NCI-H1048 (cell line): ENCODE measurements at places on chromosomes 5 and 9.

GRCh38 chr9:16248822-16249221 lies 621.6 kb downstream of the BNC2 start:
- no peak for DNase-seq

GRCh38 chr9:93721417-93721965 lies 145.1 kb downstream of the PHF2 start:
- no peak for DNase-seq

- DNase-seq = no peak
These were observed 327.5 kb upstream of the ZNF462 start for GRCh38 chr9:106535439-106535838.

DNA sequence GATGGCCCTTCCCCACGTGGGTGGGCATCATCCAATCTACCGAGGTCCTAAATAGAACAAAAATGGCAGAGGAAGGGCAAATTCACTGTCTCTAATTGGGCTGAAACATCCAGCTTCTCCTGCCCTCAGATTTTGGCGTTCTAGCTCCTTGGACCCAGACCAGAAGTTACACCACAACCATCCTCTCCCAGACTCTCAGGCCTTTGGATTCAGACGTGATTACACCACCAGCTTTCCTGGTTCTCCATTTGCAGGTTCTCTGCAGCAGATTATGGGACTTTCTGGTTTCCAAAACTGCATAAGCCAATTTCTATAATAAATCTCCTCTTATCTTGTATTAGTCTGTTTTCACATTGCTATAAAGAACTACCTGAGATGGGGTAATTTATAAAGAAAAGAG lies 73.6 kb upstream of the STARD4 start:
- no peak for DNase-seq

DNA sequence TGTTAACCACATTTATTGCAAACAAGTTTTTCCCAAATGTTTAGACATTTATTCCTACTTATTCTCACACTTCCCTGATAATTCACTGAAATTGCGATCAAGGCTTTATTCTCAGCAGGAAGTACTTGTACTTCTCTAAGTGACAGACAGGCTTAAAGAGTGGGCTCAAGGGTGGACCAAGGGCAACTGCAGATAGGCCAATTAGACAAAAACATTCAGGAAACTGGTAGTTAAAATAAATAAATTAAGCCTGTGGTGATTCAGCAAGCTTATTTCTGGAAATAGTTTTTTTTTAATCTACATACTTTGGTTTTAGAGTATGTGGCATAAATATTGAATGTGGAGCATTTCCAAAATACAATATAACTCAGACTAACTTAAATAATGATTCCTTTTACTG lies 136.1 kb downstream of the UGCG start:
- no peak for DNase-seq

GRCh38 chr9:4038182-4038723 lies 261.6 kb downstream of the GLIS3 start:
- DNase-seq = no peak

DNA sequence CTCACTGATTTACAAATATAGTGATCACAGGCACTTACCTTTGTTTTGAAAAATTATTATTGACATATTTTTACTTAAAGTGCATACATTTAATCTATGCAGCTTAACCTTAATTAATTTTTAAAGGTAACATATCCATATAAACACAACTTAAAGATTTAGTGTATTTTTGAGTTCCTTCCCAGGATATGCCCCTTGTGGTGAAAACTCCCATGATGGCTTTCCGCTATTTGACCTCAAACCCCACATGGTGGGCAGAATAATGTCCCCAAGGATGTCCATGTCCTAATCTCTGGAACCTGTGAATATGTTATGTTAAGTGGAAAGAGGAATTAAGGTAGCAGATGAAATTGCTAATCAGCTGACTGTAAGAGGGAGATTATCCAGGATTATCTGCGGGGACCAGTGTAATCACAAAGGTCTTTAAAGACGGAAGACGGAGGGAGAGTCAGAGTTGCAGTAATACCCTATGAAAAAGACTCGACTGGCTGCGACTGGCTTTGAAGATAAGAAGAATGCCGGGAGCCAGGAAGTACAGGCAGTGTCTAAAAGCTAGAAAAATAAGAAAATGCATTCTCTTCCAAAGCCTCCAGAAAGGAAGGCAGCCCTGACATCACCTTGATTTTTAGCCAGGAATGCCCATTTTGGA lies 193.9 kb downstream of the ICE1 start:
- no peak for DNase-seq

DNA sequence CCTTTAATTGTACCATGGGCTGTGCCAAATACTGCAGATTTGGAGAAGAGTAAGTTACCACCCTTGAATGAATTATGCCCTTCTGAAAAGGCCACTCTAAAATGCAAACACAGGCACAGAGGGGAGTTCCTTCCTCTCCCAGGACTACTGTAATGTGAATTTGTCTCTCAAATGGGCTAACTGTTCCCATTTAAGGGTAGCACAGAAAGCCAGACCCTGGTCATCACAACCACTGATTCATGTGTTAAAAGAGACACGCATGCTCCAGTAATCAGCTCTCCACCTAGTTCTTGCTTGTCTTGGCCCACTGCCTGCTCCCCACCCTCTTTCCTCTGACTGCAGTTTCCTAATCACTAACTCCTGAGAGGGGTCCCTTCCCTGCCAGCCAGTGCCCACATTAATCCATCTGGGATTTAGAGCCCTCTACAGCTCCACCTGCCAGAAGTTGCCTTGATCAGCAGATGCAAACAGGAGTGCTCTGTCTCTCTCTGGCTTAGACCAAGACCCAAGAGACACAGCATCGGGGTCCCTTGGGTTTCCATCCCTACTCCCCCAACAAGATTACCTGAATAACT lies 382.4 kb downstream of the TMEM167A start:
- no peak for DNase-seq

- DNase-seq = no peak
These were observed 48.1 kb downstream of the CFAP90 start for GRCh38 chr5:7802855-7803254.

- DNase-seq = no peak
These were observed 32.2 kb downstream of the TGFBI start for GRCh38 chr5:136060963-136061362.

- DNase-seq = no peak
These were observed 25.8 kb downstream of the NOTCH1 start for GRCh38 chr9:136520053-136520540.

DNA sequence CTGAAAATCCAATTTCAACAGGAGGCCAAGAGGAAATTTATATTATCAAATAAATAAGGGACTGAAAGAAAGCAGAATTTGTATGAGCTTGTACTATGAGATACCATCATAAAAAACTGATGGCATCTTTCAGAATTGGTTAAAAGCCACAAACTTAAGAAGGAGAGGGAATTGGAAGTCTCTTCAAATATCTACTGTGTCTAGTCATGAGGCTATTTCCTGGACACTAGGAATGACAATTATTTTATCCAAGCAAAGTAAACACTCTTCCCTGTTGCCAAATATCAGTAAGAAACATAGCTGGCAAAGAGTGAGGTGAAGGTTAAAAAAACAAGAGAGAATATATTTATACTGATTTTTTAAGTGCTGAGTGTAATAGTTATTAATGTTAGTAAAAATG lies 101.5 kb upstream of the ARRDC3 start:
- DNase-seq = no peak
